Hematopoietic multipotent progenitor cell treated with erythropoietin and hydrocortisone succinate and interleukin-3 and kit ligand, for 6 days (in vitro differentiated cells): ENCODE measurements at places on chromosomes 12 and 14.

DNA sequence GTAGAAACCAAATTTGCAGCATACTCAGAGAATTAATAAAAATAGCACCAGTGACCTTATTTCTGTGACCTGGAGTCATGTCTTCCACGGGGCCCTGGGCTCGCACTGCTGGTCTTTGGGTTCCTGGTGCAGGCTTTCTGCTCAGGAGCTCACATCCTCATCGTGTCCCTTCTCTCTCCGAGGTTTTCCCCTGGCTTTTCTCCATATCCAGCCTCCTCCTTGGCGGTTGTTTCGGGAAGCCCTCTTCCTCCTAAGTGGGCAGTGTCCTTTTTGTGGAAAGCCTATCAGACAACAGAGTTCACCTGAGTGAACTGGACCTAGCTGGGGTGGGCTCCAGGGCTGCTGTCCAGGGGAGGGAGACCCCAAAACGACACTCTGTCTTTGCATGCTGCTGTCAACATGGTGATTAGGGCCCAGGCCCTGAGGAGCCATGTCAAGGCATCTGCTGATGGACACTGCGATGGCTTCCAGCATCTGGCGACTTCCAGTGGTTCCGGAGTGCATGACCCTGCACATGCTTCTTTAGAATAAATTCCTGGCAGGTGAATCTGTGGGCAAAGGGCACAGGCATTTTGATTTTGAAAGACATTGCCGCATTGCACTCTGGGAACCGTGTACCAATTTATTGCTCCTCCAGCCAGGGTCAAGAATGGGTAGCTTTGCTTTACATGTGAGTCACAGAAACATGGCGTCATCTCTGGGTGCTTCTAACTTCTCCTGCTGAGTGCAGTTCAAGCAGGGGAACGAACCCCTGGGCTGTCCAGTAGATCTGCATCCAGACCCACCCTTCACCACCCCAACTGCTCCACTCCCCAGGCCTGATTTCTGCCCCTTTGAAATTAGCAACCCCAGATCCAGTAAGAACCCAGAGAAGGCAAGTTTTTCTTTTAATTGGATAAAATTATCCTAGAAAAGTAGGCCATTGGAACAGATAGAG, 136.8 kb downstream of the ADGRD1 start:
- DNase-seq: no peak

DNA sequence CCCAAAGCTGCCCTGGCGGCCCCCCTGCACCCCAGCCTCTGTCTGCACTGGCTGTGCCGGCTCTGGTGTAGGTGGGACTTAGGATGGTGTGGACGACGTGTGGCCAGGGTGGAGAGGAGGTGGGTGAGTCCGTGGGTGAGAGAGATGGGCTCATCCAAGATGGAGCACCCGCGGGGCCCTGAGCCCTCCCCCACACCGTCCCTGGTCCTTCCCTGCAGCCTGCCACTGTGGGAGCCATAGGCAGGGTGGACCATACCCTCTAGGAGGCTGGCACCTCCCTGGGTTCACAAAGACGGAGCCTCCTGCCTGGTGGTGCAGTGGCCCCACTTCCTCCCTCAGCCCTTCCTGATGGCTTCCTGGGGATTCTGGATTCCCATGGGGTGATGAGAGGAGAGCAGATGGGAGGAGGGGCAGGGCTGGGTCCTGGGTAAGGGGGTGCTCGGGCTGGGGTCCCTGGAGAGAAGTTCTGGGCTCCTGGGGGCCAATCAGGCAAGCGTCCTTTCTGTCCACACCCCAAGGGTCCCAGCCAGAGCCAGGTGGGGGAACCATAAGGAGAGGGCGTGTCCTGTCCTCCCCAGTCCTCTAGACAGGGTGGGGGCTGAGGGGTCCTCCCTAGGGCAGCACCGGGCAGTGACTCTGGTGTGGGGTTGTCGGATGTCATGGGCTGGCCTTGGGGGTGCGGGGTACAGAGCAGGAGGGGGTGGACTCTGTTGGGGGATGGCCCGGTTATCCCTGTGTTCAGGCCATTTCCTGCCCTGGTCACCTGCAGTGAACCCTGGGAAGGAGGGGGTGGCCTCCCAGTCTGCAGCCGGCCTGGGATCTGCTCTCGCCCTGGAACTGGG, 384.8 kb downstream of the TMEM121 start:
- DNase-seq: no peak

GRCh38 chr14:76473481-76474263, 97.7 kb downstream of the ESRRB start:
- peak; percentile 15 for DNase-seq

DNA sequence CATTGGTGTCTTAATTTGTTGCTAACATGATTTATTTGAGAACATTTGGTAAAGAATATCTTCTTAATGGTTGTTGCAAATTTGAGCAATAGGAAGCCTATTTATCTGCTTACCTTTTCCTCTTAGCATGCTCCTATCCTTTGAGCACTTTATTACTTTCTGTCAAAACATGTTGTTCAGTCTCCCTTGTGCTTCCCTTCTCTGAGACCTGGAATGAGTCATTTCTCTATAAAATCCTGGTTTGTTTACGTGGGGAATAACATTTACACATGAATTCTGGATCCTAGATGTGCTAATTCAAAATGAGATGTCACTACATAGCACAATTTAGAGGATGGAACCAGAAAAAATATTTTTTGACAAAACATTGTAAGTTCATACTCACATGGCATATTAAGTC, 844.0 kb upstream of the LRFN5 start:
- DNase-seq: no peak

GRCh38 chr12:66708704-66709456, 30.0 kb upstream of the GRIP1 start:
- DNase-seq: peak; percentile 41

GRCh38 chr14:60655119-60655897, 6.0 kb upstream of the SIX1 start:
- no peak for DNase-seq

DNA sequence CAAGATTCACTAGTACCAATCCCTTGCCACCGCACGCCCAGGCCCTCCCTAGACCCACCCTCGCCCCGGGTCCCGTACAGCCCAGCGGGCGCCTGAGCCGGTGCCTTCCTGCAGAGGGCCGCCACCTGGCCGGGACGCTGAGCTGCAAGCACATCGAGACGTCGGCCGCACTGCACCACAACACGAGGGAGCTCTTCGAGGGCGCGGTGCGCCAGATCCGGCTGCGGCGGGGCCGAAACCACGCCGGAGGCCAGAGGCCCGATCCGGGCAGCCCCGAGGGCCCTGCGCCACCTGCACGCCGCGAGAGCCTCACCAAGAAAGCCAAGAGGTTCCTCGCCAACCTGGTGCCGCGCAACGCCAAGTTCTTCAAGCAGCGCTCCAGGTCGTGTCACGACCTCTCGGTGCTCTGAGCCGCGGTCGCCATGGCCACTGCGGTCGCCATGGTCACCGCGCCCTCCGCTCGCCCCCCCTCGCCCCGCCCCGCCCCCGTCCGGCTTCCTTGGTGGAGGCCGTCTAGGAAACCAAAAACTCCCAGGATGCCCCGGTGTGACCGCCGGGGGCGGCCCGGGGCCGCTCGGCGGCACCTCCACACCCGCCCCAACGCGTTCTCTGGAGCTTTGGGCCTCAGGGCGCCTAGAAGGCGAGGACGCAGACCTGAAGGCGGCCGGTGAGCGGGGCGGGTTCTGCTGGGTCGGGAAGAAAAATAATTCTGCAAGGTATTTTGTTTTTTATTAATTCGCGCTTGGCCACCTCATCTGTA, 3.7 kb downstream of the REM2 start:
- DNase-seq: peak; percentile 88

GRCh38 chr12:48263617-48264016, 60.5 kb upstream of the OR10AD1 start:
- no peak for DNase-seq

DNA sequence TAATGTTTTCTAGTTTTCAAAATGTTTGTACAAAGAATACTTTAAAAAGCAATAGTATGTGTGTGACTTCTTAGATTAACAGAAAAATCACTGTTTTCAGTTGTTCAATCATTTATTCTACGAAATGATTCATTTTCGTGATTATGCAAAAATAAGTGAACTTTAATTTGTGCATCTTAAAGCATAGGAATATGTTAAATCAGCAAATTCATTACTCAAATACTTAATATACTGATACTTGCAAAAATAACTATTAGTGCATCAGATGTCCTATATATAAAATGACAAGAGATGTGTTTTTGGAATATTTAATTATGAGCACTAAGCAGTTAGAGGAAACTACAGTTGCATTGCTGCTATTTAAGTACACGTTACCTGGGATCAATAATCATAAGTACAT, 11.0 kb downstream of the SOX5 start:
- no peak for DNase-seq

- no peak for DNase-seq
Measured at GRCh38 chr12:110721570-110721969, 21.1 kb downstream of the PPP1CC start.

DNA sequence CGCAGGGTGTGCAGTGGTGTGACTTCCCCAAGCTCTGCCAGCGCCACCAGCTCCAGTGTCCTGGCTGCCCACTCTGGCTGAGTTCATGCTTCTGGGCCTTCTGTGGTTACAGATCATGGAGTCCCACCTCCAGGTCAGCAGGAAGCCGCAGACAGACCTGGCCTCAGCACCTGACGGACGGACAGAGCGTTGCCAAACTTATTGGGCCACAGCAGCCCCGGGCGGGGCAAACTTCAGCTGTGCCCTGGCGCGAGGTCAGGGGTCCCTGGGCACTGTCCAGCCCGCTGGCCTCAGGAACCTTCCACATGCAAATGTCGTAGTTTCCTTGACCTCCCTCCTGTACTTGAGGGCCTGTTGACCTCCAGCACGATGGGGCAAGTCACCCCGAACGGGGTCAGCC, 11.2 kb downstream of the GPR132 start:
- DNase-seq: no peak

DNA sequence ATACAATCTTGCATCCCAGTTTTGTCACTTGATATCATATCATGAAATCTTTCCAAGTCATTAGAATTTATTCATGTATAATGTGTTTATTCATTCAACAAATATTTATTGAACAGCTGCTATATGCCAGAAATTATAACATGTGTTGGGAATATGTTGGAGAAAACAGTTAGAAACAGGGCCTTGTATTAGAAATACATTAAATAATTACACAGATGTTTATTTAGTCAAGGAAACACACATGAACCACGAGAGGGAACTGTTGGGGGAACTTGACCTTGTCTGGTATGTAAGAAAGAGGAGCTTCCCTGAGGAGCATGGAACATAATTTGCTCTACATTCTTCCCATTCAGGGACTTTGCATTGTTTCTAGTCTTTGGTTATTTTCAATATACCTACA, 191.7 kb upstream of the FRMD6 start:
- no peak for DNase-seq
